ENCODE measurements at places on chromosomes 2 and 18.
A peak's percentile ranks its signal among the peaks of the same experiment; 100 is the strongest.

GRCh38 chr2:1708476-1709334 is 35.6 kb downstream of the PXDN start:
- DNase-seq: peak; percentile 53

- no peak for DNase-seq
Measured at GRCh38 chr18:21177822-21178221, 64.2 kb upstream of the GREB1L start.

- no peak for DNase-seq
Measured at GRCh38 chr2:156896294-156896693, 361.2 kb upstream of the GALNT5 start.

GRCh38 chr2:673615-674320 is 3.4 kb downstream of the TMEM18 start:
- DNase-seq: peak; percentile 38

DNA sequence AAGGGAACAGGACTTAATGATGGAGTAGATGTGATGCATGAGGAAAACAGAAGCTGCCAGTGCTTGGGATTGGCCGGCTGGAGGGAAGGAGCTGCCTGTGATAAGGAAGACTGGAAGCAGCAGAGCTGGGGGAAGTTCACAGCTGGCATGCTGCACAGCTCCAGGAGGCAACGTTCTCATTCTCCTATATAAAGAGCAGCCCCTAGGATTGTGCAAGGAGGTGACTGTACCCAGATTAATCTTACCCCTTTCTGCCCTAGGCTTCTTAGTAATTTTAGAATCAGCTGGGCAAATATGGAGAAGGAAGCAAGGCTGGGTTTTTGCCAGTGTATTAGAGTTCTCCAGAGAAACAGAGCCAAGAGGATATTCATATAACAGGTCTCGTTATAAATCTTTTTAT is 155.8 kb downstream of the ALPK2 start:
- no peak for DNase-seq

DNA sequence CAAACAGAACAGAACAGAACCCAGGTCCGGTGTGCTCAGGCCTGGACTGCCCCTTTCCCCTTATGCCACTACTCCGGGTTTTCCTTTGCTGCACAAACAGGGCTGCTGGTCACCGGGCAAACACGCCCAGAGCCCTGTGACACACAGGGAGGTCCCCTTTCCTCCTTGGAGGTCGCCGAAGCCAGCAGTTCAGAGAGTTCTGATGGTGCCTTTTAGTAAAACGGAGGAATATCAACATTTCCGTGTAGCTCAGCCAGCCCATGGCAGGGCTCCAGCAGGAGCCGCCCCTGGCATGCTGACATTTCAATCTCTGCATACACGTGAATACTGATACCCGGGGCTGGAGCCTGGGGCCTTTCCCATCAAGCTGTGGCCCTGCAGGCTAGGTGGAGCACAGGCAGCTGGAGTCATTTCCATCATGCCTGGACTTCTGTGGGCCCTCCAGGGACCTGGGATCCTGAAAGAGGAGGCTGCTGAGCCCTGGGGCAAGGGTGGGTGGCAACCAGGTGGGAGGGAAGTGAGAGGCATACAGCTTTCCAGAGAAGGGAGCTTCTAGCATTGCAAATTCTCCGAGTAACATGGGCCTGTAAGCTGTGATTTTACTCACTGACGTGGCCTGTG is 91.4 kb upstream of the PXDN start:
- DNase-seq: no peak

DNA sequence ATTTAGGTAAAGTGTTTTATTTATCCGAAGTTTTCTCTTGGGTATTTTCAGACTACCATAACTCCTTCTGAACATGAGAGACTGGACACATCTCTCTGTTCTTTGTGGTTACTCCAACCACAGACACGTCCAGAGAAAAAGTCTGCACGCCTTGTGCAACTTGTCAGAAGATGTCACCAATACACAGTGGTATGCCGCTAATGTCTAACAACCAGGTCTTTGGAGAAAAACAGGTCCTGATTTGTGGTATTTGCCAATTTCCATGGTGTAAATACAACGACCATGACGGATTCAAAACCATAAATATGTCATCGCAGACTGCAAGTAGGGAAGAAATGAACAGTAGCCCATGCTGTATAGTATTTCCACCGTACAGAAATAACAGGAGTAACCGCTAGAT is 620.6 kb upstream of the ID2 start:
- no peak for DNase-seq

GRCh38 chr2:20634507-20635112 is 16.3 kb downstream of the HS1BP3 start:
- DNase-seq: no peak

DNA sequence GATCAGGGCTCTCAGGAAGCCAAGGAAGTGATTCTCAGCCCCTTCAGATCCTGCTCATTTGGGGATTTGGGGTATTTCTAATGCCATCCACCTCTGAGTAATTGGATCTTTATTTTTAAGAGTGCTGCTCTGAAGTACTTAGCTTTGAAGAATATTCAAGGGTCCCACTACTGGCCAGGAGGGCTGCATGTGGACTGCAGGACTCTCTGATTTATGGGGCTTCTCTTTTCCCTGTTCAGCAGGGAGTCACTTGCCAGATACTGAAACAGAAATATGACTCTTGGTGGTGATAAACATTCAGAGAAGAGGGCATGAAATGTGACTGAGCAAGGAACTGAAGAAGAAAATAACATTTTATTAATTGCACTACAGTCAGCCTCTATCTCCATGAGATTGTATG is 138.5 kb downstream of the MTX2 start:
- no peak for DNase-seq

DNA sequence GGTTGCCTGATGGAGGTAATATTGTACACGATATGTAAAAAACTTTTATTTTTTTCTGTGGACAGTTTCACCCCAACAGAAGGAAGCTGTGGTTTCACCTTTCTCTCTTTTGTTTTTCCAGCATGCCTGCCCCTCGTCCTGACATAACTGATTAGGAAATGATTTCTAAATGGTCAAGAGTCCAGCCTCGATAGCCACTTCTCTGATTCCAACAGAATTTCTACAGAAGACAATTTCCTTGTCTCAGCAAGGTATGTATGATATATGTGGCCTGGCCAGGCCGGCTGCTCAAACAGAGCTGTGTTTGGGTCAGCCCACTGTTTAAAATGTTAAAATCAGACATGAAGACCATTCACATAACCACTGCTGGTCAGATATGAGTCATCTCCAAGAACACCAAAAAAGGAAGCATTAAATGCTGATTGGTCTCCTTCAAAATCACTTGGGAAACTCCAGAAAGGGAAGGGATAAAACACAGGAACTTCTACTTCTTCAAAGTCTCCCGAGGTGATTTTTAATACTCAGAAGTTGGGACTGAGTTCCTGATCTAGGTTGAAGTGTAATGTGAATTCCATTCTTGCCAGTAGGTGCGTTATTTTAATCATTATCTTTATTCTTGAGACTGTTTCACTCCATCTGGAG is 22.3 kb downstream of the ATP8B1 start:
- DNase-seq: no peak

DNA sequence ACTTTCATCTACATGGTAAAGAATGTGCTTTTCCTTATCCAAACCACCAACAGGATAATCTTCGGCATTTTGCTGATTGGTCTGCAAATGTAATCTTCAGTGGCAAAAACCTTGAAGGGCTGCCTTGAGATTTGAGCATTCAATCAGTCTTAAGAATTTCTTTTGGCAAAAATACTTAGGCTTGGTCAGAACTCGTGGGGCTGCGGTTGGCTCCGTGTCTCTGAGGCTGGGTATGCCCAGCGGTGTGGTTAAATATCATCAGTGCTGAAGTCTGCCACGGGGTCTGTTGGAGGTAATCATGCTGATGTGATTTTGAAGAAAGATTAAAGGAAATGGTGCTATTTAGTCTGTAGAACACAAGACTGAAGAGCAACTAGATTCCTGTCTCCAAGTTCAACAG is 262.6 kb downstream of the EN1 start:
- DNase-seq: no peak

- no peak for DNase-seq
Measured at GRCh38 chr2:199570934-199571333, 113.2 kb upstream of the SATB2 start.

GRCh38 chr2:8520791-8521344 is 161.0 kb upstream of the ID2 start:
- no peak for DNase-seq

GRCh38 chr2:201404699-201405280 is 46.5 kb downstream of the TRAK2 start:
- no peak for DNase-seq

DNA sequence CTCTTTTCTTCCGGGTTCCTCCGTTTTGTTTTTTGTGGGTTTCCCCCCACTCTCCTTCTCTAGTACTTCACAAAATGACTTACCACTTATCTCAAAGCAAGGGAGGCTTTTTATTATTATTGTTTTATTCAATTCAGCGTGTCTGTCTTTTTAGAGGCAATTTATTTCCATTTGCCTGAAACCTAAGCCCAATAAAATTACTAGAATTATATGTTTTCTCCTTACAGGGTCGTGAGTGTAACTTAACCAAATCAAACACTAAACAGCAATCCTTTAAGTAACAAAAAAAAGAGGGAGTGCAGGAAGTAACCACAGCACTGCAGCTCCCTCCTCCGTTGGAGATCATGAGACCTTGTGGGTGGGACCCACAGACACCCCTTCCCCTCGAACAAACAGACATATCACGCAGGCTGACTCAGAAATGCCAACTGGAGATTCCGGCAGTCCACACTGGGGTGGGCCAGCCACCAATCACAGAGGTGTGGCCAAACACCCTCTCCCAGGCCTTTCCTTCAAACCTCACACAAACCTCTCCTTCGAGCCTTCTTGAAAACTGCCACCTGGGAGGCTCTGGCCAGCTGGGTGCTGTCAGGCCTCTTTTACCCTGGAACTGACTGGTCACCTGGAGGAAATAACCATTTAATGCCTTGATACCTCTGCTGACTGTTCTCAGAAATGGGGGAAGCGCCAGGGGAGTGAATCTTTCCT is 207.1 kb upstream of the SMAD2 start:
- no peak for DNase-seq

GRCh38 chr2:75627902-75628504 is 18.6 kb upstream of the MRPL19 start:
- DNase-seq: peak; percentile 94

GRCh38 chr2:218375212-218375611 is 6.9 kb upstream of the SLC11A1 start:
- no peak for DNase-seq

DNA sequence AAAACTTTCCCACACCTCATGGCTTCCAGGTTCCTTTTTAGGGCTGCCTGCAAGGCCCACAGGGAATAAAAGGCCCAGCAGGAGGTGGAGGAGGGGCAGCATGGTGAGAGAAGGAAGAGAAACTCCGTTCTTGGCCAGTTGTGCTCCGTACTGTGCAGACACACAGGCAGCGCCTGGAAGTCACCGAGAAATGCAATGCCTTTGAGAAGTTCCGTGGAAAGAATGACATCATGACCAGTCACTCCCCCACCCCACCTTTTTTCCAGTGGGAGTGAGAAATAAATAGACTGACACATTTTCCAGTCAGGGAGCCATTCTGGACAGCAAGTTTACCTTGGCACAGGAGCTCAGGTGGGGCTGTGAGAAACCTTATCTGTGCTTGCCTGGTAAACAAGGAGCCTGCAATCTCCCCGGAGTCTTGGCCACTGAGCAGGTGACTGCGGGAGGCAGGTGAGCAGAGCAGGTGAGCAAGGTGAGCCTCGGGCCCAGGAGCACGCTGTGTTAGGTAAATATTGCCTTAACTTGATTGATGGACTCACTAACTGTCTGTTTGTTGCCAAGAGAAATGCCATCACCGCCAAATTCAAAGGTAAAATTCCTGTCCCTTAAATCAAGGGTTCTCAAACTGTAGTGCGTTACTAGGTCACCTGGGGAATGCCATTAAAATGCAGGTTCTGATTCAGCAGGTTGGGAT is 13.5 kb upstream of the LBH start:
- peak; percentile 77 for DNase-seq

DNA sequence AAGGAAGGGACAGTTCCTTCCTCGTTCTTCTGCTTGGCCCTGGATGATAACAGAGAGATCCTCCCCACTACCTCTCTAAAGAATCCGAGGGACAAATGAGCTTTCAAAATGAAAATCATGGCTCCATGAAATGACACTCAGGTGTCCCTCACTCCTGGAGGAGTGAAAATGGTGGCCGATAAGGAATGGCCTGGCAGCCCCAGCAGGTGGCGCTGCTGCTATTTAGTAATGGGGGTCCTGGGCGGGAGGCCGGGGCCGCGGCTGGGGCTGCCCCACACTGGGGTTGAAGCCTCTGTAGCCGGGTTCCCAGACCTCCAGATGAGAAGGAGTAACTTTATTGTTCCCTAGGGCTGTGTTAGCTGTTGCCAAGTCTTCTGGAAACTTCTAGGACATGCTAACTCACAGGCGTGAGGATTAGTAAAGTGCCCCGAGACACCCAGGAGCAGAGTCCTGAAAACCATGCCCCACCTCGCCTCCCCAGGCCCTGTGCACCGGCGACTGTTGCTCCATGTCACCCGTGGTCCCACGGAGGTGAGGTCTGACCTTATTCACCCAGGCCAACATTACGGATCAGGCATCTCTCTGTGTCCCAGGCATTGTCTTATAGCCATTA is 138.0 kb downstream of the CTIF start:
- DNase-seq: peak; percentile 92

- DNase-seq: no peak
Measured at GRCh38 chr2:153668923-153669322, 190.4 kb upstream of the RPRM start.

All from endodermal cell (in vitro differentiated cells).